ENCODE measurements at places on chromosomes 1 and 21. TPM values are rescaled to one million over a fixed set of nuclear protein-coding genes. Genes with fewer than 3 reads are reported as not detected.

GRCh38 chr1:46057781-46058180 is 74.6 kb downstream of the PIK3R3 start:
- no peak for DNase-seq

DNA sequence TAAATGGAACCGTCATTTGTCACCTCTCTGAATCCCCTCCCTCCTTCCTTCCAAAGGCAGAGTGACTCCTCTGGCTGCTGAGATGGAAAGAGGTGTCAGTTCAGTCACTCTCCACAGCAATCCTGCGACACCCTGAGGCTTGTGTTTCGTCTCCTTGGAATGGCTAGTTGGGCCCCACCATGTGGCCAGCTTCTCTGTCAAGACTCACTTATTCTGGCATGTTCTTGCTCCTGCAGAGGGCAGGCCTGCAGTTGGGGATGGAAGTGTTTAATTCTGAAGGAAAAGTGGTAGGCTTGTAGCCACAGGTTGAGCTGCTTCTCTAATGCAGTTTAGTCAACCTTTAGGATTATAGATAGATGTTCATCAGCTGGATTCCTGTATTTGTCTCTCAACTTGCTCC is 149.6 kb downstream of the LMO4 start:
- DNase-seq: peak; percentile 38

GRCh38 chr1:5098981-5099385 is 444.6 kb downstream of the AJAP1 start:
- no peak for DNase-seq

- no peak for DNase-seq
These were observed 2.0 kb downstream of the EPHB2 start for GRCh38 chr1:22712502-22713271.

- DNase-seq: no peak
These were observed 94.0 kb downstream of the TMEM200B start for GRCh38 chr1:29029667-29030066.

DNA sequence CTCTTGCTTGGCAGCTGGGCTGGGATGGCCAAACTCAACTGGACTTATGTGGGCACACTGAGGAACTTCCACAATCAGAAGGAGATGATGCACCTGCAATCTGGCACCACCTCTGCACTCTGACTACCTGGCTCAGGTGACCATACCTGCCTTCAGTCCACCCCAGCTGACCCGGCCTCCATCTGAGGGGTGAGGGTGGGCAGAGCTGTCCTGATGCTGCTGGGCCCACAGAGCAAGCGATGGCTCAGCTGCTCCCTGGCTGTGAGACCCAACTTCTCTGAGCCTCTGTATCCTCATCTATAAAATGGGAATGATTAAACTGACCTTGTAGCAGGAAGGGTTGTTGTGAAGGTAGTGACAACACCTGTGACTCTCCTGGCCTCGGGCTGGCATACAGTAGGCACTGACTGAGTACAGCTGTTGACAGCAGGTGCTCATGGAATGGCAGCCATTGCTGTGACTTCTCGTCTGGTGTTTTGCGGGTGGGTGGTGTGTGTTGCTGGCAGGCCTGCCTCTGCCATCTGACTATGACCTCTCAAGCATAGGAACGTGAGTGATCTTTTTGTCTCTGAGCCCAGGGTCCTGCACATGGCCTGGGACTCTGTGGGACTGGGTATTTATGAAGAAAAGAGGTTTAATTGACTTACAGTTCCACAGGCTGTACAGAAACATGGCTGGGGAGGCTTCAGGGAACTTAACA is 438.5 kb downstream of the PTPRU start:
- DNase-seq: no peak

- no peak for DNase-seq
These were observed 38.1 kb downstream of the TMED5 start for GRCh38 chr1:93142161-93142560.

Gene FCRL2
- total RNA-seq: not detected

Gene PUM1
- 185 TPM for total RNA-seq

Gene NR0B2
- total RNA-seq: not detected
